Progenitor cell of endocrine pancreas (in vitro differentiated cells): ENCODE measurements at places on chromosomes 4 and X. TPM values are rescaled to one million over a fixed set of nuclear protein-coding genes. Genes with fewer than 3 reads are reported as not detected.

DNA sequence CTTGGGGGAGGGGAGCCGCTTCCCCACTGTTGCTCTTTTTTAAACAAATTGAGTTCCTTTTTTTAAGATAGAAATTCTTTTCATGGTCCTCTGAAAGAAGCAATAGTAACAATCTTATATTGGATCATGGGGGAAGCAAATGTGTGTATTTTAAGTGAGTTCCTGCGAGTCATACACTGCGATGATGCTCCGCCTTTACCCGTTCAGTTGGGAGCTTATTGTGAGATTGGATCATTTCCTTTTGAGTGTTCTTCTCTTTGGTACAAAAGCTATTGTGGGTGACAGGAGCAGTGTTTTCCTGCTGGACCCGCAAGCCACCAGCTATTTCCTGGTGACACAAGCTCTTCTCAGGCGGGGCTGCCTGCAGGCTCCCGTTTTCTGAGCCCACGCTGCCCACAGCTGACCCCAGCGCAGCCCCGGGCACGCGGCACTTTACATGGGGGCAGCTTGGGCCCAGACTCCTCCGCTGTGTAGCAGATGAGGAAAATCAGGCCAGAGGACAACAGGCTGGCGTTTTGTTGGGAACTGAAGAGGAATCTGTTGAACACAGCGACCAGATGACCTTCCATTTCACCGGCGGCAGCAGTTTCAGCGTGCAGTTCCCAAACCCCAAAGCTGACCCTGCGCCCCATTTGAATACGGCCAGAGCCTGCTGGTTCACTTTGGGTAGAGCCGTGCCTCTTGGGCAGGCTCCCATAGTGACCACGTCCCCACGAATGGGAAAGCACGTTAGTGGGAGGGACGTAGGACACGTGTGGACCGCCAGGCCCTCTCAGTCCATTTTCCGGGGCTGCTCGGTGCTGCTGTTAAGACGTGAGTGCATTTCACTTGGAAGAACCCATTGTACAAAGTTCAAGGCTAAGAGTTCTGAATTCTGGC lies 12.2 kb downstream of the TADA2B start:
- no peak overlapping the region for H3K4me3 ChIP-seq
- H3K36me3 ChIP-seq: peaks cover 14% of the 10 kb centered on the region
- no peak for DNase-seq
- no peak overlapping the region for H3K27ac ChIP-seq

- H3K4me3 ChIP-seq: no peak overlapping the region
- peaks cover 4% of the 10 kb centered on the region for H3K4me1 ChIP-seq
- no peak overlapping the region for H3K27ac ChIP-seq
- no peak for DNase-seq
- H3K27me3 ChIP-seq: no peaks in the 10 kb centered on the region
- peaks cover 3% of the 10 kb centered on the region for H3K36me3 ChIP-seq
Observed at GRCh38 chr4:98374643-98375042, 113.5 kb downstream of the RAP1GDS1 start.

GRCh38 chrX:116318672-116319071 lies 117.7 kb upstream of the SLC6A14 start:
- DNase-seq: no peak
- H3K36me3 ChIP-seq: no peaks in the 10 kb centered on the region
- no peak overlapping the region for H3K27ac ChIP-seq
- no peaks in the 10 kb centered on the region for H3K4me1 ChIP-seq
- H3K27me3 ChIP-seq: no peaks in the 10 kb centered on the region

DNA sequence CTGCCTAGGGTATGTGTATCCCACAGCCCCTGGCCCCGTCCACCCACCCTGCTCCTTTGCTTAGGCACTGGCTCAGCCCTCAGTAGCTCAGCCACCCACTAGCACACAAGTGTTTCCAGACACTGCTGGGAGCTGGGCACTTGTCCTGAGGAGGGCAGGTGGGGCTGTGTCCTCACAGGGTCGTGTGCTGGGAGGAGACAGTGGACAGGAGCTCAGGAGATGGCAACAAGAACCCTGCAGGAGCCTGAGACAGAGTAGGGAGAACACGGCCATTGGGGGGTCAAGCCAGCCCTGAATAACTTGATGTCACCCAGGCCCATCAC lies 5.5 kb upstream of the CPLX1 start:
- DNase-seq: no peak
- no peaks in the 10 kb centered on the region for H3K4me1 ChIP-seq
- no peak overlapping the region for H3K27ac ChIP-seq
- peaks cover 29% of the 10 kb centered on the region for H3K27me3 ChIP-seq

GRCh38 chr4:107622006-107622405 lies 98.0 kb downstream of the PAPSS1 start:
- no peak overlapping the region for H3K27ac ChIP-seq
- H3K4me3 ChIP-seq: no peak overlapping the region

GRCh38 chr4:180695851-180696250 lies 1547.4 kb upstream of the TENM3 start:
- no peak overlapping the region for H3K27ac ChIP-seq
- no peaks in the 10 kb centered on the region for H3K36me3 ChIP-seq
- H3K4me1 ChIP-seq: peaks cover 6% of the 10 kb centered on the region
- no peaks in the 10 kb centered on the region for H3K27me3 ChIP-seq
- H3K4me3 ChIP-seq: no peak overlapping the region

- H3K27ac ChIP-seq: peak overlapping the region; percentile 30
- no peak overlapping the region for H3K4me3 ChIP-seq
- peaks cover 56% of the 10 kb centered on the region for H3K36me3 ChIP-seq
- peaks cover 4% of the 10 kb centered on the region for H3K4me1 ChIP-seq
Observed at GRCh38 chr4:40434126-40434687, 99.1 kb downstream of the CHRNA9 start.

- no peaks in the 10 kb centered on the region for H3K27me3 ChIP-seq
- no peak for DNase-seq
- H3K4me3 ChIP-seq: no peak overlapping the region
- no peaks in the 10 kb centered on the region for H3K36me3 ChIP-seq
Observed at GRCh38 chr4:94934864-94935263, 177.1 kb downstream of the BMPR1B start.

DNA sequence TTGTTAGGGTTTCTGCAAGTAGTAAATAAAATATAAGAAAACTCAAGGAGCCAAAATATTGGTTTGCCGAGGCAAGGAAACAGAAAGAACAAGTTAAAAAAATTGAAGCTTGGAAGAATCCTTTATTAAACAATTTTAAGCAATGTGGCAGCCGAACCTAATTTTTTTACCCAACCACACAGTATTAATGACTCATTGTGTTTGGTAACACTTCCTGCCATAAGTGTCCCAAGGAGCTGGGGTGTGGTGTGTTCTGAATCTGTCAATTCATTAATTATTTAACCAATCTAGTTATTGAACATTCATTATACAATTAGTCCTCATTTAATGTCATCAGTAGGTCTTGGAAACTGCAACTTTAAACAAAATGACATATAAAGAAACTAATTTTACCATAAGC lies 19.3 kb upstream of the CPE start:
- no peaks in the 10 kb centered on the region for H3K36me3 ChIP-seq
- peaks cover 5% of the 10 kb centered on the region for H3K27me3 ChIP-seq
- H3K27ac ChIP-seq: no peak overlapping the region
- H3K4me3 ChIP-seq: no peak overlapping the region
- H3K4me1 ChIP-seq: peaks cover 4% of the 10 kb centered on the region
- no peak for DNase-seq

Gene P2RY10
- total RNA-seq: not detected in 2 replicates

Gene TCP11X2
- total RNA-seq: 4.7 and 5.3 TPM in 2 replicates

Gene MAGIX
- total RNA-seq: 3.1 and 5.0 TPM in 2 replicates

Gene ODAPH
- not detected in 2 replicates for total RNA-seq

Gene SSX2B
- not detected in 2 replicates for total RNA-seq
